ENCODE measurements at places on chromosomes 1 and 21.

DNA sequence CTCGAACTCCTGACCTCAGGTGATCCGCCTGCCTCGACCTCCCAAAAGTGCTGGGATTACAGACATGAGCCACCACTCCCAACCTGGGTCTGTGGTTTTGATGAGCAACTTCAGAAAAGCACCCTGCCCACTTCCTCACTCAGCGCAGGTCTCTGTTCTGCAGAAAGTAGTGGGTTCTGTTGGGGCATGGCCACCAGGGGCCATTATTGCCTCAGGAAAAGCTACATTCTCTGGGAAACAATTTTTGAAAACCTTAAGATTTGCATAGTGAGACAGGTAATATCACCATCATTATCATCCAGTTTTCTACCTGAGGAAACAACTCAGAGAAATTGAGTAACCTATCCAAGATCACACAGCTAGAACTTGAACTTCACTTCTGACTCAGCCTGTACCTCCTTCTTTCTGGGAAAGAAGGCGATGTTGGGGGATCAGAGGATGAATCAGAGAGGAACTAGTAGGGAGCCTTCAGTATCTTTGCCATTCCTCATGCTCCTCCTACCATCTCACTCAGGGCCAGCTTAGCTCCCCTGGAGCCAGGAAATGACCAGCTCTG lies 7.1 kb upstream of the NES start:
- DNase-seq = no peak

GRCh38 chr1:36400825-36401601 lies 3.3 kb upstream of the LSM10 start:
- peak; percentile 86 for DNase-seq

- no peak for DNase-seq
Measured at GRCh38 chr1:83994111-83994510, 4.8 kb downstream of the TTLL7 start.

GRCh38 chr1:154807048-154807591 lies 63.0 kb downstream of the KCNN3 start:
- no peak for DNase-seq

DNA sequence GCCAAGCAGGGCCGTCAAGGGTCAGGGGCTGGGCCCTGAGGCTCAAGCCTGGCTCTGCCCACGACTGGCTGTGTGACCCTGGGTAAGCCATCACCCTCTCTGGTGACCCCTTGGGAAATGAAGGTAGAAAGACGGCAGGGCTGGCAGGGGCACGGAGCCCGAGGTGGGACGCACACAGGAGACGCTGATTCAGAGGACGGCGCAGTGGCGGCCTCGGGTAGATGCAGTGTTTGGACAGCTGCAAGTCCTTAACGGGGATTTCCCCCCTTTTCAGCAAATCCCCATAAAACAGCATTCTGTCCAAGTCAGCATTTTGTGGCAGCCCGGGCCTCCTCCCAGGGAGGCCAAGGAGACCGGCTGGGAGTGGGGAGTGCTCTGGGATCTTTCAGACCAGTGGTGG lies 16.7 kb downstream of the COL8A2 start:
- DNase-seq = no peak

- DNase-seq = no peak
Measured at GRCh38 chr1:71269818-71270217, 189.0 kb upstream of the ZRANB2 start.

GRCh38 chr1:225934711-225935110 lies 6.3 kb downstream of the LEFTY2 start:
- DNase-seq = no peak

DNA sequence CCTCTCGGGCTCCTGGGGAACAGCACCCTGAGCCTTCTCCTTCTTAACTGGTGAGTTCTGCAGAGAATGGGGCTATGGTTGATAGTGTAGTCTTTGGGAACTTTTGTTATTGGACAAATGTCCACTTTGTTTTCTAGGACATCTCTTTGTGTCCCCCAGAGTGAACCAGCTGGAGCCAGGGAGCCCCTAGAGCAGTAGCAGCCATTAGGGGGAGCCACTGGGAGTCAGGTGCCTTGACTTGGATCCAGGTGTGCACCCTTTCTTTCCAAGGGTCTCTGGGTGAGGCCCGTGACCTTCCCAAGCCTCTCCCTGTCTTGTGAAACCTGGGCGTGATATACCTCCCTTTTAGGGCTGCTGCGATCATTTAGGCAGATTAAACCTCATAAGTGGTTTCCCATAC lies 36.9 kb downstream of the ABCG1 start:
- no peak for DNase-seq

DNA sequence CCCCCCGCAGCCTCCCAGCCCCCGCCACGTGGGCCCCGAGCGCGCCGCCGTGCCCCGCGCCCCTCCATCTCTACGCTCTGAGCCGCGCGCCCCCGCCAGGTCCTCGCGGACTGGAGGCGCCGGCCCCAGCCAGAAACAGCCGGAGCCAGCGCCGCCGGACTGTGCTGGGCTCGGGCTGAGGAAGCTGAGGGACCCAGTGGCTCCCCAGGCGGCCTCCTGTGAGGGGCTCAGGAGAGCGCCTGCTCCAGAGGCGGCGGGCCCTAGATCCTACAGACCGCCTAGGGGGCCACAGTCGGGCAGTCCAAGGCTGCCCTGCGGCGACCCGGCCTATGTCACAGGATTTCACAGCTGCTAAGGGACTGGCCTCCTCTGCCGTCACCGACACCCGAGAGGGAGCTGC lies 82.1 kb downstream of the NENF start:
- DNase-seq = no peak

- no peak for DNase-seq
Measured at GRCh38 chr1:159678939-159679338, 35.5 kb downstream of the CRP start.

DNA sequence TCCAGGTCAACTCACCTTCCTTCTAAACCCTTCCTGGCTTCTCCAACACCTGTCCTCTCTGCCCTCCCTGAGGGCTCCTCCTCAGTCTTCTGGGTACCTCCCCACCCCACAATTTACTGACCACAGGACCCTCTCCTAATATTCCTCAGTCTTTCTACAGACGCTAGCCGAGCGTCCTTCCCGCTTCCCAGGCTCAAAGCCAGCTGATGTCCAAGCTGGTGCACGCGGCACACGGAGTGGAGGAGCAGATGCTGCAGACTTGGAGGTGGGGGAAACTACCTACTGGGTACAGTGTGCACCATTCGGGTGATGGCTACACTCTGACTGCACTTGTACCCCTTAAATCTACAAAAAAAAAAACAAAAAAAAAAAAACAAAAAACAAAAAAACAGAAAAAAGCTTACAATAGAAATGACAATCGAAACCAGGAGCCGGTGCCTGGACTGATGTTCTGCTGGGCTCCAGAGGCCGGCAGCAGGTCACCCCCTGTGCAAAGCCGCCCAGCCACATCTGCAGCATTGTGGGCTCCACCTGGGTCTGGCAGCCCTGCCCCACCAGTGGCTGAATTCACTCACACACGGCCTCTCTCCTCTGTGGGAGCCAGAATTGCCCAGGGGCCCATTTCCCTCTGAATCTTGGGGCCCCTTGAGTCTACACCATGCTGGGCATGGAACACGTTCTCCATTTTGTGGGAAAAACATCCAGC lies 7.0 kb downstream of the TRIM11 start:
- DNase-seq = no peak

DNA sequence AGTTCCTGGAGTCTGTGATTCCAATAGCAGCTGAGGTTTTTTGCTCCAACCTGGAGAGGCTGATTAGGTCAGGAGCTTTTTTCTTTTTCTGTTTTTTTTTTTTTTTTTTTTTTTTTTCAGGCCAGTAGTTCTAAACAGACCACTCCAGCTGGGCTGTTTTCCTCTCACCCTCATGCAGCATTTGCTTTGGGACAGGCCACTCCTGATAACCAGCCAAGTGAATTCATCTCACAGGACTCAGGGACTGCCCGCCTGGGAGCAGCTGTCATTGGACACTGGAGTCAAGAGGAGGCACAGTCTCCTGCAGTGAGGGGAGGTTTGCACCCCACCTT lies 22.9 kb downstream of the PLXNA2 start:
- DNase-seq = no peak

DNA sequence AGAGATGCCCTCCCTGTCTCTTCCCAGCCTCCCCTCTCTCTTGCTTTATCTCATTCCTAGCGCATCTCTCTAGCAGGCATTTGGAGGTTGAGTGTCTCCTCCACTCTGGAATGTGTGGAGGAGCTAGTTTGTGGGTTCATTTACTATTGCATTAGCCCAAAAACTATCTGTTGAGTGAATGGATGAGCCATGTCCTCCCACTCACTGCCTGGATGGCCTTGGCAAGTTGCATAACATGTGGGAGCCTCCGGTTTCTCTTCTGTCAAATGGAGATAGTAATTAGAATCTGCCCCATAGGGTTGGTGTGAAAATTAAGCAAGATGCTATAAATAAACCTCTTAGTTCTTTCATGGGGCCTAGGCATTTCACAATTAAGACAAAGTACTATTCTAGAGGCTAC lies 181.8 kb downstream of the KAZN start:
- DNase-seq = no peak

DNA sequence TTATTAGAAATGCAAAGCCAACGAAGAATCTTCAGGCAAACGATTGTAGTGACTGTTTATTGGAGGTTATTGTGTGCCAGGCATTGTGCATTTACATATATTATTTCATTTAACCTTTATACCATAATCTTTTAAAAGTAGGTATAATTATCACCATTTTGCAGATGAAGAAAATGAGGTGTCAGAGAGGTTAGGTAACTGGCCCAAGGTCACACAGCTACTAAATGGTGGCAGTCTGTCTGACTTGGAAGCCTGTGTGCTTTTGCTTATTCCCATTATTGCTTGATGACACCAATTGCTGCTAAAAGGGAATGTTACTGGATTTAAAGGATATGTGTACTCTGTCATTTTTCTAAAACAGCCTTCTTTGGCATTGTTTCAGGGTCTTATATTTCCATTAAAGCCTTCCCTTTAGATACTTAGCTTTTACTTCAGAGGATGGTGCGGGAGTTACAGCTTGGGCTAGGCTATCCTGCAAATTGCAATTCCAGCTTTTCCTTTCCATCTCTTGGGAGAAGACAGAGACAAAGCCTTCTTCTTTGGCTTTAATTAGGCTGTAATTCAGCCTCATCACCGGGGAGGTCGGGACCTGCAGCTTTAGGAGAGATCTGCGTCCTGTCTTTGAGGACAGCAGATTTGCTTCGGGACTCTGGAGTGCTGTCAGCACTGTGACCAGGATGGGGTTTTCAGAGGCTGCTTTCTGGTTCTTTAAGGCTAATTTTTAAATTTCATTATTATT lies 37.4 kb upstream of the ERRFI1 start:
- DNase-seq = no peak

DNA sequence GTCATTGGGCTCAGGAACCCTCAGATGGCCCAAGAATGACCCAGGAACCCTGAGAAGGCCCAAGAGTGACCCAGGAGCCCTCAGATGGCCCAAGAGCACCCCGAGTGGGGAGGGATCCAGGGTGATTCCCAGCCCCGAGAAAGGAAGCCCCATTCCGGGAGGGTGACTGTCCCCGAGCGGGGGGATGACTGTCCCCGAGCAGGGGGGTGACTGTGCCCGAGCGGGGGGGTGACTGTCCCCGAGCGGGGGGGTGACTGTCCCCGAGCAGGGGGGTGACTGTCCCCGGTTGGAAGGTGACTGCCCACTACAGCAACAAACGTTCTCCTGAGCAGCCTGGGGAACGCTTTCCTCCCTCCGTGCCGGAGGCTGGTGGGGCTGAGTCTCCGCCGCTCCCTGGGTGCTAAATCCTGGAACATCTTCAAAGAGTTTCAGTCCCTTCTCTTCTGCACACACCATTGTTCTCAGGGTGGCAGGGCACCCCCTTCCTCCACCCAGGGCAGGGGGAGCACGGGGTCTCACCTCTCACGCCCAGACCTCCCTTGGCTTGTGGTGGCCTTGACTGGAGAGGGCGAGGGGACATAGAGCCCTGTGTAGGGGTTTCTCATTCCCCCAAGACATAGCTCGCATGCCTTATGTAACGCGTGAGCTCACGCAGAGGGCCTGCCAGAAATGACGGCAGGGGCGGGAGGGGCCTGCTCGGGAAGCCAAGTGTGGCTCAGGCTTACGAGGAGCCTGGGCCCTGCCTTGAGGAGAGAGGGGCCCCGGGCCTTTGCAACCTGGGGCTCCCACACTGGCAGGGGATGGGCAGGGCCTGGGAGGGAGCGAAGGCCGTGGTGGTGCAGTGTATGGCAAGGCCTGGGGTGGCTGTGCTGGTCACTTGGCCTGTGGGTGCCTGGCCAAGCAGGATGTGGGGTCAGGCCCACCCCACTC lies 14.3 kb upstream of the SKI start:
- no peak for DNase-seq
